HCEC 1CT (cell line): ENCODE measurements at places on chromosomes 5 and 9.

DNA sequence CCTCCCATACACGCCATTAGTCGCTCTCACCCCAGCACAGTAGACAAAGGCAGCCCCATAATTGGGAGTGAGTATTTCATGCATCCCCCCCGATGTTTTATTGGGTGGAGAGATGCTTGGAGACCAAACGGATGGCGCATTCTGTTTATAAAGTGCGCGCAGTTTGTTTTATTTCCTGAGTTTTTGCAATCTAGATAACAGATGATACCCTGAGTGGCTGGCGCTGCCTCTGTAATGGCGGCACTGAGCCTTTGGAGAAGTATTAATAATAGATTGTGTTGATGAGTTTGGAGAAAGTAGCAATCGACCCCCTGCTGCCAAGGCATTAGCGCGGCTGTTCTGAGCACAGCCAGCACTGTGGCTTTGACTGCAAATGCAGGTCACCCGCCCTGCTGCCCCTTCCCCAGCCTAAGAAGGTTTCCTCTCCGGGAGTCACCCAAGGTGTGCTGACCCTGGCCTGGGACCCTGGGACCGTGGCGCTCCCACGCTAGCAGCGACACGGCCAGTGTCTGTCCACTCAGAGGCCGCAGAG lies 74.3 kb downstream of the LMX1B start:
- DNase-seq = no peak

GRCh38 chr9:123894822-123895221 lies 35.1 kb downstream of the DENND1A start:
- no peak for DNase-seq

- DNase-seq = no peak
Measured at GRCh38 chr9:104779334-104779733, 15.4 kb downstream of the NIPSNAP3B start.

DNA sequence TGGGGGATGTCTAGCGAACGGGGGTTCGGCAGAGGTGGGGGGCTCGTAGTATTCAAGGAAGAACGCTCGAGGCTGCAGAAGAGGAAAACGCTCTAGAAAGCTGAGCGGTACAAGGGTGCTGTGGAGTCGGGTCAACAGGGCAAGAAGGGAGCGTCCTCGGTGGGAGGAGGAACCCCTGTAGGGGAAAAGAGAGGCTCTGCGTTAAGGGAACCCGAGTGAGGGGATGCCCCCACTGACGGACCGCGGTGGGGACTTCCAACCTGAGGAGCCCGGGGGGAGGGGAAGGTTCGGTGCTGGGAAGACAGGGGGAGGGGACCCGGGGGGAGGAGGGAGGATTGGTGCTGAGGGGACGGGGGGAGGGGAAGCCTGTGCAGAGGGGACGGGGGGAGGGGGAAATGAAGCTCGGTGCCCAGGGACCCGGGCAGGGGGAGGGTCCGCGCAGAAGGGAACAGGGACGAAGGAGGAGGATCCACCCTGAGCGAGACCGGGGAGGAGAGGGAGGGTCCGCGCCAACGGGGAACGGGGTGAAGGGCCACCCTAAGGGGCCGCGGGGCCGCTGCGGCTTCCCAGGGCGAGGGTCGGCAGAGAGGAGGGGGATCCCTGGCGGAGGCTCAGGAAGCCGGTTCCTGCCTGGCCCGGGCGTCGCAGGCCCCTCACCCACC lies 621 bp downstream of the NR6A1 start:
- DNase-seq = no peak

- peak; percentile 79 for DNase-seq
Measured at GRCh38 chr5:33794550-33795181, 97.1 kb downstream of the ADAMTS12 start.

- no peak for DNase-seq
Measured at GRCh38 chr5:174895360-174895759, 171.0 kb downstream of the MSX2 start.

- no peak for DNase-seq
Measured at GRCh38 chr5:137281201-137281600, 217.9 kb downstream of the SPOCK1 start.

- DNase-seq = no peak
Measured at GRCh38 chr5:168976311-168976970, 324.5 kb downstream of the SLIT3 start.

DNA sequence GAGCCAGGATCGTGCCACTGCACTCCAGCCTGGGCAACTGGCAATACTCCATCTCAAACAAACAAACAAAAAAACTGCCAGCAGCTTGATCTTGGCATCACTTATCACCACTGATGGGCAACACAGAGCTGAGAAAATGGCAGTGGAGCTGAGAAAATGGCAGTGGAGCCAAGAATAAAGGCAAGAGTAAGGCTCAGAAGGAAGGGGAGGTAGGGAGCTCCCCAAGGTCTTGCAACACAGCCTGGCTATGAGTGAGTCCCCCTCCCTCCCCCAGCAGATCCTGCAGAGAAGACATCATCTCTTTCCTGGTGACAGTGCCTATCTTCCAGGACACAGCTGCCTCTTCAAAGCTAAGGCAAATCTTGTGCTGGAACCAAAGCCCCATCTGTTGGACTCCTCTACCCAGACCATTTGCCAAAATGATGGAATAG lies 70.3 kb downstream of the UGCG start:
- DNase-seq = peak; percentile 39

DNA sequence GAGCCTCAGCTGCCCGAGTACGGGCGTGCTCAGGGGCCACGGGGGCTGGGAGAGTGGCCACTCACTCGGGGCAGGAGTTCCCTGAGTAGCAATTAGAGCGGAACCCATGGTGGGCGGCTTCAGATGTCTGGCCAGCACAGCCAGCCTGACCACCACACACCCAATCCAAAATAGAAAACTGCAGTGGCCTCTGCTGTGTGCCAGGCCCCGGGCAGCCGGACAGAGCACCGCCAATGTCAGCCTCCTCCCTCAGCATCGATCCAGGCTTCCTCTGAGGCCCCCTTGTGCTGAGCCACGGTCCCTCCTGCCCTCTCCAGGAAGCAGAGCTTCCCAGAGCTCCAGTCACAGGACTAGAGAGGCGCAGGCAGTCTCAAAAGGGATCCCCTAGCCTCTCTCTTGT lies 2.7 kb downstream of the ADAMTS2 start:
- DNase-seq = peak; percentile 25

DNA sequence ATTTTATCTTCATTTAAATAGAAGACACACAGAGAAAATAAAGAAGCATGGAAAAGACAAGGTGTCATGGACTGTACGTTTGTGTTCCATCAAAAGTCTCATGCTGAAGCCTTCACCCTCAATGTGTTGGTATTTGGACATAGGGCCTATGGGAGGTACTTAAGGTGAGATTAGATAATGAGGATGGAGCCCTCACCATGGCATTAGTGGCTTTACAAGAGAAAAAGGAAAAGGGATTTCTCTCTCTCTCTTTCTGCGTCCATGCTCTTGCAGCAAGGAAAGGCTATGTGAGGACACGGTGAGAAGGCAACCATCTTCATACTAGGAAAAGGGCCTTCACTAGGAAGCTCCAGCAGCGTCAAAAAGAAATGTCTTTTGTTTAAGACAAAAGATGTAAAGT lies 797.0 kb upstream of the CDH10 start:
- DNase-seq = no peak

DNA sequence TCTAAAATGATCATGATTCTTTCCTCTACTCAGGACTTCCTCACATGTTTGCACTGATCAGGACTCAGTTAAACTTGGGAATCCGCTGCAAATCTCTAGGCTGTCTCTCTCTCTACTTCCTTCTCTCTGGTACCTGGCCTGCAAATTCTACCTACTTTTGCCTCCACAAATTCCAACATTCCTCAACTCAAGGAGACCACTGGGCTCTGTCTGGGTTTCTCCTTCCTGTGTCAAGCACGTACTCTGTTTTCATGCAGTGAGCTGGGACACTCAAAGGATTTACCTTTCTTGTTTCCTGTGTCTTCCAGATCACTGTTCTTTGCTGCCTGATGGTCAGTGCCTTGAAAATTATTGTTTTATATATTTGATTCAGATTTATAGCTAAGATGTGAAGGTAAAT lies 45.9 kb upstream of the ANKRD31 start:
- DNase-seq = no peak

- DNase-seq = no peak
Measured at GRCh38 chr9:120184266-120184665, 395.7 kb downstream of the CDK5RAP2 start.

DNA sequence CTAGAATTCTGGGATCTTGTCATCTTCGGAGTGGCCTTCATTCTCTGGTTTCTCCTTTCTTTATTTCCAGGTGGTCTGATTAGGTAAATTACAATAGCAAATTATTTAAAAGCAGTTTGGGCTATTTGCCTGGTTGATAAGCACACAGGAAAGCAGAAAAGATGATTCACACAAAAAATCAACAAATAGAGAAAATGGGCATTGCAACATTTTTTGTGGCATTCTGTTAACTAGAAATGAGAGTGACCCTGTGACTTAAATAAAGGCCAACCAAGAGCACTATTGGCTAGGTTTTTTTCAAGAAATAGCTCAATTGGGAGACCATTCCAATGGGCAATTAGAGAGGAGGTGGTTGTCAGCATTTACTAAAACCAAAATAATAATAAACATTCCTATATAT lies 6.5 kb upstream of the PDZD2 start:
- no peak for DNase-seq

DNA sequence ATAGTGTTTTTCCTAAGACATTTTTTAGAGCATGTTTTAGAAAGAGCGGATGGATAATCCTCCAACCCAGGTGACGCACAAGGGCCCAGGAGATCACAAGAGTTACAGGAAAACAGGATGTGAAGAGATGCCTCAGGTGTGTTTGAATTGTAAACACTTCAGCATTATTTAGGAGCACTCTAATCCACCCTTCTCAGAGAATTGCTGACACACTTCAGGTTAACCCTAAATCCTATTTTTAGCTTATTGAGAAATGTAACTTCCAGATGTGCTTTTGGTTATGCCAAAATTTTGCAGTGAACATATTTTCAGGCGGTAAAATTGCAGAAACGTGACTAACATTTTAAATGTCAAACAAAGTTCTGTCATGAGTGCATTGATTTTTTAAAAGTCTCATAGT lies 755.4 kb upstream of the CTNND2 start:
- no peak for DNase-seq

GRCh38 chr9:72092820-72093219 lies 32.4 kb upstream of the C9orf57 start:
- no peak for DNase-seq

GRCh38 chr5:59829386-59829785 lies 64.1 kb downstream of the PDE4D start:
- DNase-seq = peak; percentile 96

DNA sequence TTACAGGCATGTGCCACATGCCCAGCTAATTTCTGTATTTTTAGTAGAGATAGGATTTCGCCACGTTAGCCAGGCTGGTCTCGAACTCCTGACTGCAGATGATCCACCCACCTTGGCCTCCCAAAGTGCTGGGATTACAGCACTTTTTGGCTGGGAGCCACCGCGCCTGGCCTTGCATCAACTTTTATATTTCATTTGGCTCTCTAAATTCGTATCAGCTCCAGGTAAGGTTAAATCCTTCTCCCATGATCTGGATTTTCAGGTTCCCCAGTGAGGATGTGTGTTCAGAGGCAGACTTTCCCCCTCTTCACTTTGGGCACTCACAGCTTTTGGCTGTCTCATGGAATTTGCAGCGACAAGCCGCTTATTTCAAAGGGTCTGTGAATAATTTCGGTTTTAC lies 16.8 kb upstream of the RNF38 start:
- DNase-seq = no peak

DNA sequence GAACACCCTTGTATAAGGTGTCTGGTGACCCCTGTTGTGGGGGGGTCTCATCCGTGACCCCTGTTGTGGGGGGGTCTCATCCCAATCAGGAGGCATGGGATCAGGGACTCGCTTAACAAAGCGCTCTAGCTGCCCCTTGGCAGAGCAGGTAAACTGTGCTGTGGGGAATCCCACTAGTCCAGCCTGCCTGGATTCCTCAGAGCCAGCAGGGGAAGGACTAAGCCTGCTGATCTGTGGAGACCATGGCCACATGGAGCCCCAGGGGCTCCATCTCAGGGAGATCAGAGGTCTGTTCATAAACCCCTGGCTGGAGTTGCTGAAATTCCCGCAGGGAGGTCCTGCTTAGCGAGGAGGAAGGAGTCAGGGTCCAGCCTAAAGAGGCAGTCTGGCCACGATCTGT lies 45.8 kb upstream of the TXNDC8 start:
- DNase-seq = no peak

- peak; percentile 73 for DNase-seq
Measured at GRCh38 chr5:128632264-128632663, 94.2 kb upstream of the FBN2 start.

DNA sequence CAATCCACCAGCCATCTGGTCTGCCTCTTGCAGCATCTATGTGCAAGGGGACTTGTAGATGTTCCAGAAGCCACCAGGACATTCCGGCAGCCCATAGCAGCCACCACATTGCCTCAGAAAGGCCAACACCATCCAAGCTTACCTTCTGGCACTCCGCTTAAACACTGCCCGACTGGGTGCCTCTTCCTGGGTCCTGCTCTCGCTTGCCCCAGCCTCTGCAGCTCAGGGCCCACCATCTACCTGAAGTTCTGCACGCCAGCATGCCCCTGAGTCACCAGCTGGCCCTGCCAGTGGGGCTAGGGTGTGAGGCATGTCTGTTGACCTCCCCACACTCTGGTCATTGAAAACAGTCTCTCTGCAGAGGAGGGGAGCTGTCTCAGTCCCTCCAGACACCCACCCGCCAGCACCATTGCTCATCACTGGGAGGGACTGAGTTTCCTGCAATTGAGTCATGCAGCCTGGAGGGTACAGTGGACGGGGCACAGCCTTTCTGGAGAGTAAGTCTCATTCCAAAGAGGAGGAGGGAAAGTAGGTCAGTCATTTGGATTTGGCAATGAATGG lies 16.9 kb upstream of the COL5A1 start:
- DNase-seq = peak; percentile 45
